Retina (tissue), 1 donor: ENCODE measurements at places on chromosomes 5 and 9.

DNA sequence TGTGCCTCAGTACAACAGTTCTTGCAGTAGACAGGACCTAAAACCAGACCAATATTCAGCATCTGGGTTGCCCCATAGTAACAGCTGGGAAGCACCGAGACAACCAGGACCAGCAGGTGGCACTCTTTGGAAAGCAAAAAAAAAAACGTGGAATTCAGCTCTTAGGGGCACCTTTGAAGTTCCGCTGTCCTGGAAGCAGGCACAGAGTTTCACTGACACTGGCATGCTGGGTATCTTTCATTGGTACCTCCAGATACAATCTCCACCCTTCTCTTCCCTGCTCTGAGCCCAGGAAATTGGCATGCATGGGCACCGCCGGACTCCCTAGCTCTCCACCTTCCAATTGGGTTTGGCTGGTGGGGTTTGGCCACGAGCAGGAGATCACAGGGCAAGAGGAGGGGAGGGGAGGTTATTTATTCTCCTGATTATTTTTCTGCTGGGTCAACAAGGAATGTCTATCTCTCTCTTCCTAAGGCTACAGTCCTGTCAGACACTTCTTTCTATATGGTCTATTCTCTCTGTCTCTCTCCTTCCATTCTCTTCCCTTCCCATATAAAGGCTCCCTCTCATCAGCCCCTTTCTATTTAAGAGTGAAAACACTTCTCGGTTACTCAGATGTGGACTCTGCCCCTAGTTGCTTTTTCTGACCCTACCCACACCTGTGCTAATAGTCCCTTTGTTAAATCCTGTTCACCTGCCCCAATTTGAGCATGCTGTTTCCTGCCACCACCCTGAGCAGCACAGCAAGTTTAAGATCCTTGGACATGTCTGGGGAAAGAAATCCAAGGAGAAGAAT lies 1.9 kb upstream of the IDNK start:
- peak; percentile 81 for DNase-seq

DNA sequence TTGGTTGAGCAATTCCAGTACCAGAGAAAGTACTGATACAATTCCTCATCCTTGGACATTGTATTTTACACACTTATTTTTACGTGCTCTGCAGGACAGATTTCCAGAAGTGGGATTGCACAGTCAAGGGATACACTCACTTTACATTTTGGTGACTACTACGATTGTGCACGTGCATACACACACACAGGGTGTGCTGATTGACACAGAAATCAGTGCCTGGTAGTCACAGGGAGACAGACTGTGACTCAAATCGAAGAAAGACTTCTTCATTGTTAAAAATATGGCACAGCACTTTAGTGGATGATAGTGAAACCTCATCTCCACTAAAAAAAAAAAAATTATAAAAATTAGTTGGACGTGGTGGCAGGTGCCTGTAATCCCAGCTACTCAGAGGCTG lies 1.5 kb downstream of the GARIN3 start:
- DNase-seq: no peak

DNA sequence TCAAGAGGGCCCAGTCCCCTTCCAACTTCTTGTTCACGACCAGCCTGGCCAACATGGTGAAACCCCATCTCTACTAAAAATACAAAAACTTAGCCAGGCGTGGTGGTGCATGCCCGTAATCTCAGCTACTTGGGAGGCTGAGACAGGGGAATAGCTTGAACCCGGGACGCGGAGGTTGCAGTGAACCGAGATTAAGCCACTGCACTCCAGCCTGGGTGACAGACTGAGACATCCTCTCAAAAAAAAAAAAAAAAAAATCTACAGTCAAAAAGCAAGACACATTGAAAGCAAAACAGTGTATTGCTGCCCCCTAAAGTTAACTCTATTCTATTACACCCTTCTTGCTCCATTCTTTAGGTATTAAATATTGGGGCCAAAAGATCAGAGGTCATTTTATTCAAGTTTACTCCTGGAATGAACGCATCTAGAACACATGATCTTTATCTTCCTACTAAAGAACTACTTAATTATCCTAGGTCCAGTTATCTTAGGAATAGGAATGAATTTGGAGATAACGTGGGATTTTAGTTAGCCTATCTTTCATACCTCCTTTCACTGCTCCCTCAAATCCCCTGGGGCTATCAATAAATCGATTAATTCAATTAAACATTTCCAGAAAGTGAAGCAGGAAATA lies 2.4 kb downstream of the ATG12 start:
- DNase-seq: peak; percentile 39

DNA sequence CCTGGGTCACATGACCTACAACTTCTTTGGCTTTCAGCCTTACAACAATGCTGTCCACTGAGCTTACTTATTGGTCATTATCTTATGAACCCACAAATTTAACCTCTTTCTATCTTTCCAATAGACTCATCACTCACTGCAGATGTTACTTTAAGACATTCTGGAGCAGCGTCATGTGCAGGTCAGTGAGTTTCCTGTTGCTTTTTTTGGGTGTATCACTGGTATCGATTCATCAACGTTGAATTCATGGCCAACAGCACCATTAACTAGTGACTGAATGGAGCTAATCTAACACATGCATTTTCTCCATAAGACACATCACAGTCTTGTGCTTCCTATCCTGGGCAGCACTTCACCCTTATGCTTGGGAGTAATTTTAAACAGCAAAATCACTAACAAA lies 672.6 kb upstream of the CDH18 start:
- no peak for DNase-seq
